ENCODE measurements at places on chromosomes 1 and 21. TPM values are rescaled to one million over a fixed set of nuclear protein-coding genes. Genes with fewer than 3 reads are reported as not detected.

- no peaks in the 10 kb centered on the region for H3K4me1 ChIP-seq
- no peak overlapping the region for H3K27ac ChIP-seq
- no peaks in the 10 kb centered on the region for H3K27me3 ChIP-seq
Observed at GRCh38 chr1:30028939-30029338, 694.4 kb downstream of the MATN1 start.

DNA sequence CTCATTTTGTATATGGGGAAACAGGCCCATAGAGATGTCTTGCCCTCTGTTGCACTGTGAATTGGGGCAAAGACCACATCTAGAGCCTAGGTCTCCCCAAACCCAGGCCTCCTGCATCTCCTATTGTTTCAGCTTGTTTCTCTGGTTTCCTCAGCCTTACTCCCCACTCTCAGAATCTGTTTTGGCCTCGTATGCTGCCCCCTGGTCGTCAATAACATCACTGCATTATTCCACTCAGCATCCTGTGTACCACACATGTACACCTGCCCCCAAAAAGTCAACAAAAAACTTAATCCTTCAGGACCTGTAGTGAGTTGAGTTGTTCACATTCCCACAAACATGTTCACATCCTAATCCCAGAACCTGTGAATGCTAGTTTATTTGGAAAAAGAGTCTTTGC, 184.8 kb downstream of the BRINP2 start:
- DNase-seq, result peak; percentile 33
- no peaks in the 10 kb centered on the region for H3K36me3 ChIP-seq
- H3K4me1 ChIP-seq, result peaks cover 2% of the 10 kb centered on the region
- H3K27ac ChIP-seq, result no peak overlapping the region
- no peaks in the 10 kb centered on the region for H3K27me3 ChIP-seq

GRCh38 chr1:5896706-5897660, 95.2 kb downstream of the NPHP4 start:
- peak overlapping the region; percentile 40 for H3K4me3 ChIP-seq
- H3K4me1 ChIP-seq, result peaks cover 40% of the 10 kb centered on the region
- peak; percentile 35 for DNase-seq
- peaks cover 2% of the 10 kb centered on the region for H3K27me3 ChIP-seq
- peak overlapping the region; percentile 70 for H3K27ac ChIP-seq

The COL6A2 gene
- 138 TPM for total RNA-seq

The RGS16 gene
- total RNA-seq, result 10.2 TPM

The KCNK1 gene
- 12.8 TPM for total RNA-seq

The MNDA gene
- not detected for total RNA-seq
